Right ventricle myocardium superior (tissue), 1 donor: ENCODE measurements at places on chromosomes 2 and 18.
A peak's percentile ranks its signal among the peaks of the same experiment; 100 is the strongest.

DNA sequence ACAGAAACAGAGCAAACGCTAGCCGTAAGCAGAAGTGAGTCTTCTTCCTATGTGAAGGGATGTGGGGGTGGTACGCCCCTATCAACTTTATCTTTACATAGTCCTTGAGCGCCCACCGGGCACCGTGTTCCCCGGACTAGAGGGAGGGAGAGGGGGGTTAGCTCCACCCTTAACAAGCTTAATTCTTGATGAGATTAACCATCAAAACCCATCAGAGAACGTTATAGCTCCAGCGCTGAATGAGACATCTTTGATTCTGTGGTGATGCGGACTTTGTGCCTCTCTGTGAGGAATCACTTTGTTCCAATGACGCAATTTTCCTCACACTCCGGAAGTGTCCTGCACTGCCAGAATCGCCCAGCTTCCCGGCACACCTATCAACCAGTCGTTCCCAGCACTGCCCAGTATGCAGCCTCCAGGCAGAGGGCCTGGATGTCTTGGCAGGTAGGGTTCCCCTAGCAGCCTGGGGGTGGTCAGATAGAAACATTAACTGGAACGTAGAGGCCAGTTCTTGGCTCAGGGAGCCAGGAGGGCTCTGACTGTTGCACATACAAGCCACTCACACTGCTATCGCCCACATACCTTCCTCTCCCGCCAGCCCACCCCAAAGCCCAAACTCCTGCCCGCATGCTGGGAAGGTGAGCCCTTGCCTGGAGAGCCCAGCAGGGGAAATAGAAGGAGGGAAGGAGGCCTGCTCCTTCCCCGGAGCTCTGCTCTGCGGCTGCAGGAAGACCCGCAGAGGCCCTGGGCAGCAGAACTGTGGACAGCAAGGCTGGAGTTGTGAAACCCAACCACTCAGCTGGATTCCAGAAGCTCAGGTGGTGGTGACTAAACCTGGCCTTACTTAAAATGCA is 1.9 kb upstream of the ODC1 start:
- no peak for DNase-seq

- no peak for DNase-seq
Observed at GRCh38 chr2:224155896-224156295, 116.8 kb upstream of the SERPINE2 start.

DNA sequence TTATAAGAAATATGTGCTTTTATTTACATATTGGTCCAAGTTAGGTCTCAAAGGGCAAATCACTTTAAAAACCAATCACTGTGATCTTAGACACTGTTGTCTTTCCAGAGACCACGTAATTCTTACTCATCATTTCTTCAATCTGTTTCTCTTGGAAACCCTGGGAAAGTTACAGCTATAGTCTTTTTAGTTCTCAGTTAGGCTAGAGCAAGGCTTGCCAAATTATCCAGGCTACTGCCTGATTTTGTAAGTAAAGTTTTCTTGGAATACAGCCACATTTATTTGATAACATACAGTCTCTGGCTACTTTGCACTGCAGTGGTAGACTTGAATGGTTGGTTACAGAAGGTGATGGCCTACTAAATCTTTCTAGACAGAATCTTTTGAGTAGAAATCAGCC is 106.0 kb downstream of the KIAA1328 start:
- no peak for DNase-seq

DNA sequence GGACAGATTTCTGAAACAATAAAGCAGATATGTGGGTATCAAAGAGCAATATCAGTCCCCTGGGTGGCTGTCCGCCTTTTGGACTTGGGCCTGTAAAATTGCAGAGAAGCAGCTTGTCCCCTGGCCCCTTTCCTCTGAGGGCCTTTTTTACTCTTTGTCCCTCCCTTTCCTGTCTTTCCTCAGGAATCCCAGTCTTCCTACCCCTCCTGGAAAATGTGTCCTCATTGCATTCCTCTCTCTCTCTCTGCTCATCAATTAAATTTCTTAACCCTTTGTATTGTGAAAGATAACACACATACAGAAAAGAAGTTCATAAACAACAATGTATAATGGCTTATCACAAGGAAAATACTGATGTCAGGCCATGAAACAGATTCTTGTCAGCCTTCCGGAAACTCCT is 3.0 kb upstream of the GRB14 start:
- no peak for DNase-seq

GRCh38 chr2:234999740-235000425 is 48.1 kb downstream of the SH3BP4 start:
- DNase-seq, result no peak

DNA sequence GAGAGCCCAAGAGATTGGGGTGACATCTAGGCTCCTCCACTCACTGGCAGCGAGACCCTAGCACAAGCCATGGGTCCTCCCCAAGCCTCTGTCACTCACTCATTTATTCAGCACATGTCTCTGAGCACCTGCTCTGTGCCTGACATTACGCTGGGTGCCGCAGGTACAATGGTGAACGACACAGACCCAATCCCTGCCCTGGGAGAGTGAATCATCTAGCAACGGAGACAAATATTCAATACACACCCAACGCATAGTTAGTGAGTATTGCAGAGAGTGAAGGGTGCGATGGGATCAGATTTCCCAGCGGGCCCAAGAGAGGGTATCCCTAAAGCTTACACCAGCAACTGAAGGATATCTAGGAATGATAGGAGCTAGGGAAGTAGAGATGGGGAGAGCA is 45.5 kb downstream of the ZFP36L2 start:
- no peak for DNase-seq

- DNase-seq, result no peak
Observed at GRCh38 chr2:180446492-180446891, 439.4 kb upstream of the CWC22 start.

DNA sequence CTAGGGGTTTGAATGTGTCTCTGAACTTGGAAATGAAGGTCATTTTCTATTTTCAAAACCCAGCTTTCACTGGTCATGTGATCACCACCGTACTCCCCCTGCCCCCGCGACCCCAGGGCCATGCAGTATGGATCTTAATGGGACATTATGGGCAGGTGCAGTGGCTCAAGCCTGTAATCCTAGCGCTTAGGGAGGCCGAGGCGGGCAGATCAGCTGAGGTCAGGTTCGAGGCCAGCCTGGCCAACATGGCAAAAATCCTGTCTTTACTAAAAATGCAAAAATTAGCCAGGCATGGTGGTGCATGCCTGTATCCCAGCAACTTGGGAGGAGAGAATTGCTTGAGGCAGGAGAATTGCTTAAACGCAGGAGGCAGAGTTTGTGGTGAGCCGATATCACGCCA is 77.3 kb downstream of the ITGB1BP1 start:
- no peak for DNase-seq

GRCh38 chr2:60926741-60927552 is 45.6 kb downstream of the REL start:
- DNase-seq, result no peak

GRCh38 chr18:67519592-67519991 is 3.1 kb upstream of the DSEL start:
- no peak for DNase-seq

GRCh38 chr18:6286585-6286984 is 128.1 kb downstream of the L3MBTL4 start:
- DNase-seq, result no peak

GRCh38 chr18:48825101-48825745 is 125.5 kb downstream of the SMAD7 start:
- DNase-seq, result no peak

- DNase-seq, result no peak
Observed at GRCh38 chr2:71494523-71495155, 41.3 kb downstream of the DYSF start.

DNA sequence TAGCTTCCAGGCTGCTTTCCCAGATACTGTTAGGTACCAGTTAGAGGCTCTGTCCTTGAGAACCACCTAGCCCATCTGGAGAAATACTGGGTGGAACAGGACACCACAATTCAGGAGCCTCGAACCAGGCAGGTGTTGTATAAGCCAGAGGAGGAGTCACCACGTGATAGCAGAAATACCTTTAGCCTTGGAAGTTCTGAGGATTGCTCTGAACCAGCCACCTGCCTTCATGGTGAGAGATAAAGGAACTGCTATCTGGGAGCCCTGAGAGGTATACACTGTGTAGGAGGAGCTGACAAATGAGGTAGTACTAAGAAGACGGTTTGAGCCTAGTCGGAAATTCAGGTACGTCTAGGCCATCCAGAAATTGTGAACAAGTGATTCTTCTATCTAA is 7.6 kb upstream of the GPBAR1 start:
- no peak for DNase-seq

- DNase-seq, result peak; percentile 75
Observed at GRCh38 chr2:113212245-113213060, 38.7 kb downstream of the PSD4 start.

- DNase-seq, result no peak
Observed at GRCh38 chr2:117071556-117072102, 742.9 kb upstream of the DDX18 start.
